CD4-positive, alpha-beta T cell treated with Interferon alpha-2 for 1 hour (primary cell): ENCODE measurements at places on chromosomes 2 and 18.
A peak's percentile ranks its signal among the peaks of the same experiment; 100 is the strongest.

DNA sequence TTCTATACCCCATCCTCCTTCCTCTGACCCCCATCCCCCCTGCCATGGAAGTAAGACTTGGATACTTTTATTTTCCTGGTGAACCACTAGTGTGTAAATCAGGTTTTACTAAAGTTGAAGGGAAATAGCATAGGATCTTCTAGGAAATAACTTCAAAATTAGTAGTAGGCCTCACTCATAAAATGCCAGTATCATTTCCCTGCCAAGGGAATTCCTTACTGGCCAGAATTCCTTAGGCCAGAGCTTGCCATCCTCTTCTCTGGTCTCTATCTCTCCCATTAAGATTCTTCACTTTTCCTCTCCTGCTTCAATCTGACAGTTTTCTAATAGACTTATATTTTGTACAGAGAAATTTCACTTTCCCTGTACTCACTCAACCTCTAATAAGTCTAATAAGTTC, 322.8 kb upstream of the TANK start:
- DNase-seq: no peak

- DNase-seq: no peak
Measured at GRCh38 chr2:127228102-127228501, 8.0 kb upstream of the CYP27C1 start.

DNA sequence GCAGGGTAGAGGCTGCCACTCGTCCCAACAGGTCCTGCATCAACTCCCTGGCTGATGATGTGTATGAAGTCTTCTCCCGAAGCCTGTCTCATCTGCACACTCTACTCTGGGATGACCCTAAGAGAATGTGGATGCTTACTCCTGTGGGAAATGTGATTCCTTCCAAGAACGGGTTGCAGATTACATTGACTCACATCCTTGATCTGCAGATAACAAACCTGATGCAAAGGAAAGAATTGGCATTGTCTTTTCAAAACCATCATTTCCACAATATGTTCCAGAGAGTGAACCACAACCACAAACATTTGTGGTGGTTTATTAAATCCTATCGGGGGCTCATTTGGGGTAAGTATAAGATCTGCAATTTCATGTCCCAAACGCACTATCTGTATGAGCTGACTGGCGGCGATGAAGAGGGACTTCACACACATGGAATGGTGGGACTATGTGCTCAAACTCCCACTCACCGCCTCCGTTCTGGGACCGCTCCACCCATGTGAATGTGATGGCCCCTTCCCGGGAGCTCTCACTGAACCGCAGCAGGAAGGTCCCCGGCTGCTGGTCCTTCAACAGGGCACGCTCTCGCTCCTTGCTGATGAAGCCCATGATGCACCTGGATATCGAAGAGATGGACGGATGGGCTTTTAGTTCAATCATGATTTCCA, 35.5 kb downstream of the STAT1 start:
- no peak for DNase-seq

DNA sequence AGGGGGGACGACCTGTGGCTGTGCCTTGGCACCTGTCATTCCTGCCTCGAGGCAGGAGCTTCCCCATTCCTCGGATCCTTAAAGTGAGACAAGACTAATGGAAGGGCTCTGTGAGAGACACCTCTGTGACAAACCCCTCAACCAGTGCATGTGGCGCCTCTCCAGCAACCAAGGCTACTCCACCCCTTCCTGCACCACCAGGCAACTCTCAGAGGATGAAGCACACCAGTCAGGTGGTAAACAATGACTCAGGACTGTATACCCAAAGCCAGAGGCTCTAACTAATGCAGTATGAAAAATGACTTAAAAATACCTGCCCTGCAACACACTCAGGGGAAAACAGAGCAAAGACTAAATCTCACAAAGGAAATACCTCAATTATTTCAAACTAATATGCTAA, 136.9 kb downstream of the UXS1 start:
- DNase-seq: peak; percentile 9

GRCh38 chr2:19841918-19842693, 59.7 kb downstream of the TTC32 start:
- no peak for DNase-seq

GRCh38 chr2:174492963-174493431, 6.2 kb upstream of the GPR155 start:
- DNase-seq: peak; percentile 85
